ENCODE measurements at places on chromosomes 12 and 14.

DNA sequence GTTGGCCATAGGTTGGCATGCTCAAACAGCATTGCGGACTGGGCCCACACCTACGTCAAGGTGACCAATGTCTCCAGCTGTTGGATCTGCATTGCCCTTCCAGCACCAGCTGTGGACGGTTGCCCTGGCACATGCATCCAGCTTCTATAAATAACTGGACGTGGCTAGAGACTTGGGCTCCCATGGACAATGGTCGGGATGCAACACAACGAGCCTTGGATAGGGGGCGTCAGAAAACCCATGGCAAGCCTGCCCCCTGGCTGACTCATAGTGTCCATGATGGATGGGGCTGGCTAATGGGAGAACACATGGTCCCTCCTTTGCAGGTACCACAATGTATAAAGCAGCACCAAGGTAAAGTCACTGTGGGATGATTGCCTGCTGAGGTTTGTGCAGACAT is 331.6 kb upstream of the FAR2 start:
- DNase-seq = no peak

- DNase-seq = no peak
These were observed 51.2 kb downstream of the TMCC3 start for GRCh38 chr12:94599189-94599588.

DNA sequence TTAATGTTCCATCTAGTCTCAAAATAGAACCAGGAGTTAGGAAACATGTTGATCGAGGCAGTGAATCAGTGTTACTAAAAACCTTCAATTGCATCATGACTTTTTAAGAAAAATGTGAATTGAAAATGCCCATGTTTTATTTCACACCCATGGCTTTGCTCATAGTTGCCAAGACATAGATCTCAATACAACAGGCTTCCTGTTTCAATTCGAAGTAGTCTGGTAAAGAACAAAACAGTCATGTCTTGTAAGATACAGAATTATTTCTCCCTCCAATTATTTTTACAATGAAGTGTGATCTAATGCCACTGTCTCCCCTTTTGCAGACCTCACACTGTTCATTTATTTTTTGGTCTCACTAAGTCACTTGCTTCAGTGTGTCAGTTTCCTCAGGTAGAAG is 44.6 kb upstream of the FAR2 start:
- peak; percentile 22 for DNase-seq

GRCh38 chr12:113305281-113305856 is 29.5 kb downstream of the SLC8B1 start:
- DNase-seq = no peak

GRCh38 chr14:30853946-30854345 is 20.4 kb upstream of the COCH start:
- no peak for DNase-seq

- DNase-seq = no peak
These were observed 91.0 kb upstream of the EEA1 start for GRCh38 chr12:93019975-93020630.

- DNase-seq = no peak
These were observed 156.5 kb downstream of the PRKCH start for GRCh38 chr14:61477712-61478462.

DNA sequence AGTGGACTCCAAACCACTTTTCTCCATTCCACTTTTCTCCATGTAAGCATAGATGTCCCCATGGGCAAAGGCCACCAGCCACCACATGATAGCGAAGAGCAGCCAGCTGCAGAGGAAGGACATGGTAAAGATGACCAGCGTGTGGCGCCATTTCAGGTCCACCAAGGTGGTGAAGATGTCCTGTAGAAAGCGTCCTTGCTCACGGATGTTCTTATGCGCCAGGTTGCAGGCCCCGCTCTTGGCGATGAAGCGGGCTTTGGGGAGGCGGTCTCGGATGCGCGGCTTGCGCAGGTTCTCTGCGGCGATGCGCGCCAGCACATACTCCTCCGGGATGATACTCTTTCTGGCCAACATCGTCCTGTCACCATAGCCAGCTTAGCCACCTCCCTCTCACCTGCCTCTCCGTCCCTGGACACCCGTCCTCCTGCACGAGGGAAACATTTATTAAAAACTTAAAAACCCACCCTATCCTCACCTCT is 1.2 kb downstream of the KCNJ8 start:
- DNase-seq = peak; percentile 27

DNA sequence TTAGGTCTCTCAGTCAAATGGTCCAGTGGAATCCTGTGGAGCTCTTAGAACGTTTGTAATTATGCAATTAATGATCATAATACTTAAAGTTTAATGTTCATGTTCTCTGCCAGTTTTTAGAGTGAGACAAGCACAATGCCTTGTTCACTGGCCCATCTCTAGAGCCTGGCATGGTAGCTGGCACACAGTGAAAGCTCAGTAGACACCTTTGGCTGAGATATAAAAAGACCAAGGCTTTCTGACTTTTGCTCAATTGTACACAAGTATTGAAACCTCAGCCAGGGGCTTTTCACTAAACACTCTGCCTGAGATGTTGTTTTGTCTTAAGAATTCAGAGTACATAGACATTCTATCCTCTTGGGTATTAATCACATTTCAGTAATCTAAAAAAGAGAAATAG is 241.8 kb upstream of the ATP2B1 start:
- DNase-seq = no peak

DNA sequence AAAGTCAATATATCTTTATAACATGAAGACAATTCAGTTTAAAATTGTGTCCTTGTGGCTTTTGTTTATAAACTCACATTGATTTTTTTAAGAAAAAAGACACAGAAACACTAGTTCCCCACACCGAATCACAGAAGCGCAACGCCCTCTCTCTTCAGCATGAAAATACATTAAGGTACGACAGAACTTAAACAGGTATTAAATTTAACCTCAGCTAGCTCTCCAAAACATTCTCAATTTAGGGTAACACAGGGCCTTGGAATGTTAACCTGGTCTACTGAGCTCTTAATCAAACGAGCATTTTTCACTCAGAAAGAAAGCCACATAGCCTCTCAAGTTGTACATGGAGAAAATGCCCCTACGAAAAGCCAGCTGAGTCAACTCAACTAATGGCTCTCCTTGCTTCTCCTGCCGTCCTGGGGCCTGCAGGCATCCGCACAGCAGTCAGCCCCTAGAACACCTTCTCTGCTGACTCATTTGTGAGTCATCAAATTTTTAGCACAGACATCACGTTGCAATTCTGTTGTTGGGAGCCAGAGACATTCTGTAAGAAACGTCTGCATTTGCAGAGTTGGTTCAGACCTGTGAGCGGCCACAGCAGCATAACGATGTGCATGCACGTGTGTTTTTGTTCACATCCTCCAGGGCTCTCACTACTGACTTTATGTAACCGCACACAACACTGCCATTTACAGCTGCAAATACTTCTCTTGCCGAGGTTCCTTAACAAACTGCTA is 141.6 kb downstream of the ITPR2 start:
- peak; percentile 48 for DNase-seq
